Thyroid gland (tissue), 4 donors: ENCODE measurements at places on chromosomes 12 and 14. TPM values are rescaled to one million over a fixed set of nuclear protein-coding genes. Genes with fewer than 3 reads are reported as not detected.

- DNase-seq: no peak
- H3K27me3 ChIP-seq: no peaks in the 10 kb centered on the region
- no peaks in the 10 kb centered on the region for H3K36me3 ChIP-seq
- H3K4me3 ChIP-seq: no peak overlapping the region
These were observed 118.3 kb downstream of the SLC38A6 start for GRCh38 chr14:61099216-61099835.

DNA sequence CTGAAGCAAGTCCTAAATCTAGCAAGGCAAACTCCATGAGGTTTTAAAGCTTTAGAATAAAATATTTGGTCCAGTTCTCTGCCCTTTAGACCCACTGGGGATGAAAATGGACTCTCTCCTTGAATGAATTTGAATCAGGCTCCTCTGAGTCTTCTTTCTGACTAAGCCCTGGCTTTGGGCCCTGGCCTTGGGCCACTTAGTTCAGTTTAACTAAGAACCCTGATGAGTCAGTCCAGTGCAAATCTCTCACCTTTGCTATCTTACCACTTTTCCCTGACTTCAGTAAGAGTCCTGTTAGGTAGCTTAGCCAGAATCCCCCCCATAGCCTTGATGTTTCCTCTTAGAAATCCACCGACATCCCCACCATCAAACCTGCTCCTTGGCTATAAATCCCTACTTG is 427.5 kb downstream of the SNAPC1 start:
- H3K27me3 ChIP-seq: no peaks in the 10 kb centered on the region
- H3K4me3 ChIP-seq: no peak overlapping the region
- no peaks in the 10 kb centered on the region for H3K36me3 ChIP-seq
- no peak for DNase-seq

GRCh38 chr12:104215638-104216297 is at the start of gene TXNRD1:
TSS of gene TXNRD1 (plus strand) at chr12:104215779. CDS start at chr12:104215803, 24 bp downstream.
- H3K27ac ChIP-seq: peak within 1 kb of the TSS; percentile 26
- peak; percentile 85 for DNase-seq
- peaks cover 4% of the 10 kb centered on the region for H3K4me1 ChIP-seq
- no peaks in the 10 kb centered on the region for H3K27me3 ChIP-seq

The NRIP2 gene
- 1.1 TPM for total RNA-seq

DNA sequence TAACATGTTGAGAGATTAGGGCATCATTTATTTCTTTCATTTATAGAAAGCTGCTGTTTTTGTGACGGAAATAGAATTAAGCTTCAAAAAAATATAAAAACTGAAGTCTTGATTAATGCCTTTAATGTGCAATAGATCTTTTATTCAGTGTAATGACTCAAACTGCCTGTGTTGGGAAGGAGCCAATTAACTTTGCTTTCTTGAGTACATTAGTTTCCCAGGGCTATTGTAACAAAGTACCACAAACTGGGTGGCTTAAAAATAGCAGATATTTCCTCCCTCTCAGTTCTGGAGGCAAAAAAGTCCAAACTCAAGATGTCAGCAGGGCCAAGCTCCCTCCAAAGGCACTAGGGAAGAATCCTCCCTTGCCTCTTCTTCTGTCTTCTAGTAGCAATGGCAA is 36.6 kb downstream of the EID3 start:
- no peak for DNase-seq
- no peak overlapping the region for H3K27ac ChIP-seq
- no peaks in the 10 kb centered on the region for H3K27me3 ChIP-seq
- peaks cover 67% of the 10 kb centered on the region for H3K36me3 ChIP-seq
- no peak overlapping the region for H3K4me3 ChIP-seq

- no peak for DNase-seq
- H3K4me1 ChIP-seq: no peaks in the 10 kb centered on the region
- H3K4me3 ChIP-seq: no peak overlapping the region
These were observed 45.1 kb downstream of the MYF5 start for GRCh38 chr12:80761838-80762237.

The PTGDR gene
- 0.78 TPM for total RNA-seq

DNA sequence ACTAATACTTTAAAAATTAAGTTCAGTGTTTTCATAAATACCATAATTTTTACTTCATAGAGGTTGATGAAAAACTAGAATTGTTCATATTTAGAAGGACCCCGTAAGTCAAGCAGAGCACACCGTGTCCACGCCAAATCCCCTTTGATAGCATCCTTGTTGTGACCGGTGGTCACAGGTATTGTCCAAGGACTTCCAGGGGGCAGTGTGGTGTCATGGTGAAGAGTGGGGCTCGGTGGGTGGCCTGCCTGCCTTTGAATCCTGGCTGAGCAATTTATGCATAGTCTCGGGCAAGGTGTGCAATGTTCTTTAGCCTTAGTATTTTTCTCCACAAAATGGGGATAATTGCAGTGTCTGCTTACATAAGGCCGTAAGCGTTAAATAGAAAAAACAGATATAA is 169.9 kb downstream of the KTN1 start:
- no peak for DNase-seq
- peaks cover 15% of the 10 kb centered on the region for H3K4me1 ChIP-seq
- no peaks in the 10 kb centered on the region for H3K36me3 ChIP-seq
- H3K27ac ChIP-seq: no peak overlapping the region

The PZP gene
- not detected for total RNA-seq

DNA sequence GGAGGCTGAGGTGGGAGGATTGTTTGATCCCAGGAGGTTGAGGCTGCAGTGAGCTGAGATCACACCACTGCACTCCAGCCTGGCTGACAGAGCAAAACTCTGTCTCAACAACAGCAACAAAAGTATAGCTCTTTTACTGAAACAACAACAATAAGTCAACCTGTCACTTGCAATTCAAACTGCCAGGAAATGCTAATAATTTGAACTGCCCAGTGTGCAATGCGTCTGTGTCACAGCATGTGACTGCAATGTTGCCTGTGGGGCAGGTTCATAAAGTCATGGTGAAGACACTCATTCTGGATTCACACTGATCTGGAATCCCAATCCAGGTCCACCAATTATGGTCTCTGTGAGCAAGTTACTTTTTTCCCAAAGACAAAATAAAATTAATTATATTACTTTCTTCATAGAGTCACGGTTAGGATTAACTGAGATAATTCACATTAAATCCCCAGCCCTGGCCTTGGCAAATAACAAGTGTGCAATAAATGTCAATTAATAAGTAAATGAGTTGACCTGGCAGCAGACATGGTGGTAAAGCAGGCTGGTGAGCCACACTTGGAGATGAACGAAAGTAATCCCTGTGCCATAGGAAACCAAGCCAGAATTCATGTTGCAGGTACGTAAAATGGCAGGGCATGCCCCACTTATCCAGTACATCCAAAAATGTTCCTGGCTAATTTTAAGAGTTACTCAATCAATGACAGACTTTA is 89.1 kb upstream of the CPSF6 start:
- no peak for DNase-seq
- H3K36me3 ChIP-seq: no peaks in the 10 kb centered on the region
- no peaks in the 10 kb centered on the region for H3K27me3 ChIP-seq
- no peak overlapping the region for H3K27ac ChIP-seq
- H3K4me1 ChIP-seq: peaks cover 4% of the 10 kb centered on the region

GRCh38 chr12:41531147-41531829 is 343.2 kb downstream of the PDZRN4 start:
- no peaks in the 10 kb centered on the region for H3K36me3 ChIP-seq
- no peak for DNase-seq
- H3K27ac ChIP-seq: no peak overlapping the region
- no peaks in the 10 kb centered on the region for H3K4me1 ChIP-seq
- H3K4me3 ChIP-seq: no peak overlapping the region

DNA sequence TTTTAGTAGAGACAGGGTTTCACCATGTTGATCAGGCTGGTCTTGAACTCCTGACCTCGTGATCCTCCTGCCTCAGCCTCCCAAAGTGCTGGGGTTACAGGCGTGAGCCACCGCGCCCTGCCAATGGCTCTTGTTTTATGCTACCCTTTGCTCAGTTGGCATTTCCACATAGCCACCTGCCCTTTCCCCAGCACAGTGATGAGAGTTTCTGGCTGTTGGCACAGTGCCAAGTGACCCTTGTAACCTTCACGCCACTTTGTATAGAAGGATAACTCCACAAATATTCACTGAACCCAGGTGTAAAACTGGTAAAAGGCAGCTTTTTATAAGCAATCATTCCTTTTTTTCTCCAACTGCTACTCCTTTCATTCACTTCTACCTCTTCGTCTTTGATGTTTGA is 18.5 kb upstream of the CCDC175 start:
- H3K4me3 ChIP-seq: no peak overlapping the region
- H3K27ac ChIP-seq: no peak overlapping the region
- DNase-seq: no peak
- no peaks in the 10 kb centered on the region for H3K4me1 ChIP-seq
- no peaks in the 10 kb centered on the region for H3K27me3 ChIP-seq
- H3K36me3 ChIP-seq: no peaks in the 10 kb centered on the region

GRCh38 chr12:106971065-106971464 is 15.4 kb downstream of the TMEM263 start:
- no peak overlapping the region for H3K27ac ChIP-seq
- H3K36me3 ChIP-seq: peaks cover 5% of the 10 kb centered on the region
- no peak overlapping the region for H3K4me3 ChIP-seq
- no peaks in the 10 kb centered on the region for H3K27me3 ChIP-seq

- H3K27me3 ChIP-seq: no peaks in the 10 kb centered on the region
- H3K4me3 ChIP-seq: no peak overlapping the region
- H3K4me1 ChIP-seq: no peaks in the 10 kb centered on the region
- no peaks in the 10 kb centered on the region for H3K36me3 ChIP-seq
- no peak for DNase-seq
- H3K27ac ChIP-seq: no peak overlapping the region
These were observed 56.7 kb upstream of the BICD1 start for GRCh38 chr12:32049956-32050355.

GRCh38 chr14:63852271-63852816 is 460 bp upstream of the SYNE2 start:
- DNase-seq: peak; percentile 42
- no peaks in the 10 kb centered on the region for H3K36me3 ChIP-seq
- H3K4me1 ChIP-seq: peaks cover 27% of the 10 kb centered on the region

DNA sequence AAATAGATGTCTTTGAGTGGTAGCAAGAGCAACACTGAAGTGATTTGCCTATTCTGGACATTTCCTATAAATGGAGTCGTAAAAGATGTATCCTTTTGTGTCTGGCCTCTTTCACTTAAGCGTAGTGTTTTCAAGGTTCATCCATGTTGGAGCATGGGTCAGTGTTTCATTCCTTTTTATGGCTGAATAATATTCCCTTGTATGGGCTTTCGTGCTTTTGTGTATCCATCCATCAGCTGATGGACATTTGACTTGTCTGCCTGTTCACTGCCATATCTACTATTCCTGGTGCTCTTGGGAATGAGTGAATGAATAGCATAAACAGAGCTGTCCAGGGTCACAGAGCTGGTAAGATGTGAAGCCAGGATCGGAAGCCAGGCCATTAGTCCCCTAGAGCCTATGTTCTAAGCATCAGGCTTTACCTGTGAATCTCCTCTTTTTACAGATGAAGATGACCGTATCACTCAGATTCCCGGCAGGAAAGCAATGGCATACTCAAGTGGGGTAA is 1.8 kb upstream of the P2RX7 start:
- H3K4me3 ChIP-seq: no peak overlapping the region
- no peak overlapping the region for H3K27ac ChIP-seq
- no peaks in the 10 kb centered on the region for H3K36me3 ChIP-seq
- DNase-seq: no peak
- no peaks in the 10 kb centered on the region for H3K27me3 ChIP-seq

The LIN7A gene
- total RNA-seq: 21.4 TPM

The B4GALNT1 gene
- 2.7 TPM for total RNA-seq

GRCh38 chr14:85129921-85130320 is 400.0 kb upstream of the FLRT2 start:
- H3K4me3 ChIP-seq: no peak overlapping the region
- no peaks in the 10 kb centered on the region for H3K27me3 ChIP-seq
- no peaks in the 10 kb centered on the region for H3K36me3 ChIP-seq
- H3K27ac ChIP-seq: no peak overlapping the region
- DNase-seq: no peak

The MYH6 gene
- total RNA-seq: not detected

DNA sequence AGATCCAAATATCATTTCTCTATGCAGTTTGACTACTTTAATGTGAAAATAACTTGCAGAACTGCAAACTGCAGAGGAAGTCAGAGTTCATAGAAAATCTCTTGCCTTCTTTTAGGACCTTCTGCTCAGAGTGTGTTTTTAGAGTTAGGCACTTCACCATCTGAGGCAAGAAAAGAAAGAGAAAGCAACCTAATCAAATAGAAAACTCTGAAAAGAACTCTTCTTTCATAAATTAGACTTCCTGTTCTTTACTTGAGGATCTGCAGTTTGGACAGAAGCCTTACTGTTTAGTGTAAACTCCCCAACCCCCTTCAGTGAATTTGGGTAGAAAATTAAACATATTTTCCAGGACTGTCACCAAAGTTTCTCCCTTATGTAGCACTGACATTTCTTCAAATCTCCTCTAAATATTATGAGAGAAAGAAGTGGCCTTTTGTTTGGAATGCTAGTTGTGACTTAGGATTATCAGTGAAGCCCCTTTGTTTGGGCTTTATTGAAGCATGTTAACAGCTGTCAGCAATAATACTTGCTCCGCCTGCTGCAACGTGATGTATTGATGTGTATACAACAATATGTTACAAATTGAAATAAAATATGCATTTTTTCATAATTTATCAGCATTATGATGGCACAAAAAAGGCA is 99.5 kb downstream of the PDZRN4 start:
- no peak for DNase-seq
- H3K4me1 ChIP-seq: peaks cover 5% of the 10 kb centered on the region
- no peak overlapping the region for H3K4me3 ChIP-seq
- no peak overlapping the region for H3K27ac ChIP-seq
- H3K36me3 ChIP-seq: no peaks in the 10 kb centered on the region
